CD4-positive, alpha-beta memory T cell (primary cell): ENCODE measurements at places on chromosomes 3 and 15. TPM values are rescaled to one million over a fixed set of nuclear protein-coding genes. Genes with fewer than 3 reads are reported as not detected.
A peak's percentile ranks its signal among the peaks of the same experiment; 100 is the strongest.

The IL20RB gene
- 1.4 TPM for polyA plus RNA-seq

DNA sequence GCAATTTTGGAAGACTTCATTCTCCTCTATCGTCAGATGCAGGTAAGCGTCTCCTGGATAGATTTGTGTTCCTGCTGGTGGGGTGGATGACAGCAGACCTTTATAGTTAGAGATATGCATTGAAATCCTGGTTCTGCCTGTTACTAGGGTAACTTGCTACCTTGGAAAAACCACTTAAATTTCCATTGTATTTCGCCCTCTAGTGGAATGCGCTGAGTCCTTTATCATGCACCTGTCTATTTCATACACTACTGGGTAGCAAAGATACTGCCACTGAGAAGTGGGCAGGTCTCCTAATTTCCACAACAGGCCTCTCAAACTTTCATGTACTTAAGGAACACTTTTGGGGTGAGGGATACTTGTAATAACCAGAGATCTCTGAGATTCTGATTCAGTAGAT lies 209.5 kb upstream of the SUCLG2 start:
- DNase-seq = no peak

DNA sequence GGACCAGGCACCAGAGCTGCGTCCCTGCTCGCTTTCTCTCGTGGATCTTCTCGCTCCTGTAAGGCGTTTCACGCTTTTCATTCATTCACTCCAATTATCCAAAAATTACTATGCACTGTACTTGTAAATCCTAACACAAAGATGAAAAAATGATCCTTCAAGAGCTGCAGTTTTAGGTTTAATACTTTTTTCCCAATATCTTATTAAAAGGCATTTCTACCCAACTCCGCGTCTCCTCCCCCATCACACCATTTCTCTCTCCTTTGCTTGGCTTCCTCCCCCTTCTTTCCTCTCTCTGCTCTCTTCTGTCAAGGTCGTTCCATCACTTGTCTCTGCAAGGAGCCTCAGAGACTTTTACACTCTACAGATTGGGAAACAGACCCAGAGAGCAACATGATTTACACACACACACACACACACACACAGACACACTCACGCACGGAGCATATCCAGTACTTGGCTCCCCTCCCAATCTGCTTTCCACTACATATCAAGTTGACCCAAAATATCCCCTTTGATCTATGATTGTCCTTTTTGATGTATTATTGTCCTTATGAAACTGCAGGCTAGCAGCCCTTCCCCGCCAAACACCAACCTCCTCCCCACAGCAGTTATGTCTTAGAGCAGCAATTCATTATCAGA lies 479 bp upstream of the CLDN1 start:
- DNase-seq = no peak

The SAMD7 gene
- polyA plus RNA-seq = not detected

The SERPINI1 gene
- polyA plus RNA-seq = 14.7 TPM

The SNX22 gene
- polyA plus RNA-seq = 0.32 TPM

GRCh38 chr3:55899887-55900286 lies 412.8 kb upstream of the WNT5A start:
- DNase-seq = no peak

GRCh38 chr3:69194431-69195165 lies 72.2 kb upstream of the LMOD3 start:
- DNase-seq = no peak

GRCh38 chr3:88195951-88196434 lies 46.2 kb downstream of the C3orf38 start:
- no peak for DNase-seq

The KIF23 gene
- not detected for polyA plus RNA-seq

The TAGLN3 gene
- not detected for polyA plus RNA-seq

GRCh38 chr3:158765518-158766205 lies 33.4 kb upstream of the RARRES1 start:
- no peak for DNase-seq

DNA sequence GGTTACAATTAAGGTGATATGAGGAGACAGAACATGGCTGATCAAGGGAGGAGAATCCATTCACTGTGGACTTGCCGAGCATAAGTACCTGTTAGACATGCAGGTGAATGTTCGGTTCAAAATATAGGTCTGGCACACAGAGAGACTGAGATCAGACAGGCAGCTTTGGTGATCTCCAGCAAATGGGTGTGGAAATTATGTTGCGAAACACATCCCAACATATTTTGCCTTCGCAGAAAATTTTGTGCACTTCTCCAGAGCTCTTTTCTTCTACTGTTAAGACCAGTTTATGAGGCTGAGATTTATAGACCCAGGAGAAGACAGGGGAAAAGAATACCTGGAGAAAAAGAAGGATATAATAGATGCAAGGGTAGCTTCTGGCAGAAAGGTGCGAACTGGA lies 183.2 kb downstream of the NEK10 start:
- DNase-seq = no peak

DNA sequence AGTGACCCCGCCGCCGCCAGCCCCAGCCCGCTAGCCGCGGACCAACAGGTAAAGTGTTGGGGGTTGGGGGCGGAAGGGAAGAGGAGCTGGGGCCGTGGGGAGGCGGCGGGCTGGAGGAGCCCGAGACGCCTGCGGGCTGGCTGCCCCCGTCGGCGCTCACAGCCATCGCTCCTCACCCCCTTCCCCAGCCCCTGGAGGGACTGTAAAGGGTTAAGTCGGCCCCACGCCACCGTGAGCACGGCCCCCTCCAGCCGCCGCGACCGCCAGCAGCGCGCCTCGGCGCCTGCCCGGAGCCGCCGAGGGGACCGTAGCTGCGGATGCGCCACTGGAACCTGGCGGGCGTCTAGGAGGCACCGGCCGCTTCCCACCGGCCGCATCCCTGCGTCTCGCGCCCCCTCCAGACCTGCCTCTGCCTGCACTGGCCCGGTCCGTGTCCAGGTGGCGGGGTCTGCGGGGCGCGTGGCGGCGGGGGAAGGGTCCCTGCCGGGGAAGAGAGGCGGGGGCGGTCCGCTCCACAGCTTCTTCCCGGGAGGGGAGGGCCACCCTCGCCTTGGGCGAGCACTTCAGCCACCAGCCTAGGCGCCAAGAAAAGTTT lies 522 bp downstream of the MED12L start:
- DNase-seq = peak; percentile 13

The TMEM44 gene
- polyA plus RNA-seq = 1.3 TPM

GRCh38 chr15:100098705-100099104 lies 243.1 kb downstream of the ADAMTS17 start:
- DNase-seq = no peak

GRCh38 chr3:30604093-30604492 lies 2.3 kb upstream of the TGFBR2 start:
- no peak for DNase-seq

The CHL1 gene
- polyA plus RNA-seq = not detected

- DNase-seq = no peak
These were observed 217.8 kb upstream of the ARHGEF26 start for GRCh38 chr3:153903430-153903829.

DNA sequence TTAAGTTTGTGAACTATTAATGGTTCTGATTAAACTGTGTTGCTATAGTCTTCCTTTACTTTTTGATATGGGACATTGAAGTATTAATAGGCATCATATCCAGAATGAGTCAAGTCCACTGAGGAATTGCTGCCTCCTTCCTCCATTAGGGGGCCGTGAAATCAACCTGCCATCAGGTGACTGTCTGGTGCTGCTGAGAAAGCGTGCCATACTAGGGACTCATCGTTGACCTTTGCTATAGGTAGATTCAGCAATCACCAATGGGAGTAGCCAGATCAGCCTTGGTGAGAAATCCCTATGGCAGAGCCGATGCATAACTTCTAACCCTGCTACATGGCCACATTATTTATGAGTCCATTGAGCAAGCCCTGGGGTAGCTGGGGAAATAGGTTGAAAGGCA lies 30.1 kb upstream of the SLC28A2 start:
- no peak for DNase-seq

The CD86 gene
- polyA plus RNA-seq = 0.31 TPM

GRCh38 chr3:137148917-137149316 lies 191.1 kb downstream of the IL20RB start:
- DNase-seq = no peak

The GPR176 gene
- polyA plus RNA-seq = not detected

GRCh38 chr3:13414040-13414729 lies 5.9 kb downstream of the NUP210 start:
- peak; percentile 78 for DNase-seq

DNA sequence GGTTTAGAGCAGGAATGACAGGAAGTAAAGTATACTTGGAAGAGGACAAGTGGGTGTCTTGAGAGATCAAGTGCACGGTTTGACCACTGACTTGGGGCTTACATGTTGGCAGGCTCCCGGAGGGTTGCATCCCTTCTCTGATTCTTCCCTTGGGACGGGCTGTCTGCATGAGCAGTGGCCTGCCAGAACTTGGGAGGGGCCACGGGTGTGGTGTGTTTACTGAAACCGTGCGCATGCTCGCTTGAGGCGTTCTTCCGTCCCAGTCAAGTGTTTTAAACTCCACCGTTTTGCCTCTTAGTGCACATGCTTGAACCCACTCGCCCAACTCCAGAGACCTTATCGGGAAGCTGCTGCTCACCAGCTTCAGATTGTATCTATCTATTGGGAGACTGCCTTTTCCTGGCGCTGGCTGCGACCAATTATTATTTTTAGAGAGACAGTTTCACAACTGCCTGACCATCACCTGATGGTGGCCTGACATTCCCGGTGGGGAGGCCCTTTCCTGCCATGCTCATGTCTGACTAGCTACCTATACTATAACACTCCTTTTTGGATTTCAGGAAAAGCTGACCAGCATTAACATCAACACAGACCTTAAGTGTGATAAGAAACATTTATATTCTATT lies 14.9 kb upstream of the C3orf22 start:
- DNase-seq = no peak

- DNase-seq = no peak
These were observed 23.6 kb upstream of the MTMR14 start for GRCh38 chr3:9625656-9626055.

GRCh38 chr3:179812096-179812382 lies 159.2 kb downstream of the USP13 start:
- DNase-seq = no peak

DNA sequence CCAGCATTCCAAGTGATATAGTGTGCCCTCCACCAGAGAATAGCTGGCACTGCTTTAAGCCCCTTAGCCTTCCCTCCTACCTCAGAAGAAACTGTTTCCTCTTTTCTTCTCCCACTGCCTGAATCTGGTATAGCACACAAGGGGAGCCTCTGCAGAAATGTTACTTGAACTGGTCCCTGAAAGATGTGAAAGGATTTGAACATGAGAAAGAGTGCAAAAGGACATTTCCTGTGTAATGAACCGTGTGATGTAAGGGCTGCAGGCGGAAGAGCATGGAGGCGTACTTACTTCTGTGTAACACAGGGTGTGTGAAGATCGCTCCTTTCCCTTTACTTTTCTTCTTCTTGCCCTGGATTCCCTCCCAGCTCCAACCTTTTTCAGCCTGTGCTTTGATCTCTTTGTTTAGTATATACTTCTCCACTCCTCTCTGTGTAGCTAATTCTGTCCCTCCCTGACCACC lies 8.4 kb downstream of the TMOD3 start:
- no peak for DNase-seq

- no peak for DNase-seq
These were observed 20.5 kb downstream of the CCR9 start for GRCh38 chr3:45906681-45907407.

DNA sequence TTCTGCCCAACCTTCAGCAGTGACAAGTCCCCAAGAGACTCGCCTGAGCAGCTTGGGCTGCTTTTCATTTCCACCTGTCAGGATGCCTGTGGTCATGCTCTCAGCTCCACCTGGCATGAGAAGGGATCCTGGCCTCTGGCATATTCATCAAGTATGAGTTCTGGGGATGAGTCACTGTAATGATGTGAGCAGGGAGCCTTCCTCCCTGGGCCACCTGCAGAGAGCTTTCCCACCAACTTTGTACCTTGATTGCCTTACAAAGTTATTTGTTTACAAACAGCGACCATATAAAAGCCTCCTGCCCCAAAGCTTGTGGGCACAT lies 3.5 kb downstream of the MYD88 start:
- DNase-seq = no peak

The P2RY12 gene
- polyA plus RNA-seq = not detected

DNA sequence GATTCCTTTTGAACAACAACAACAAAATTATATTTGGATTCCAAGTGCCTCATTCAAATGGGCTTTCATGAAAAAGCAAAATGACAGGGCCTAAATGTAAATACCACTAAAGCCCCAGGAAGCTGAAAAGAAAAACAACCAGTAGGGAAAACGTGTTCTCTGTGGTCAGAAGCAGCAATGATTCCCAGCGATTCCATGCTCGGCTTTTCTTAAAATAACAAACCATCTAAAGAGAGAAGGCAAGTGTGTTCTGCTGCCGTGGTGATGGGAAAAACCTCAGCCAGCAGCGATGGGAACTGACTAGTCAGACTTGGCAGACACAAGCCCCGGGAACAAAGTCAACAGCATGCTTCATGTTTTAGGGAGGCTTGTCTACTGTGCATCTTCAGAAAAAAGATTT lies 153.6 kb downstream of the TNIK start:
- DNase-seq = no peak

GRCh38 chr3:110180733-110181132 lies 843.4 kb upstream of the DPPA4 start:
- DNase-seq = no peak

GRCh38 chr3:182636646-182637045 lies 156.7 kb upstream of the ATP11B start:
- no peak for DNase-seq

- no peak for DNase-seq
These were observed 50.5 kb upstream of the KCNMB2 start for GRCh38 chr3:178485756-178486155.

DNA sequence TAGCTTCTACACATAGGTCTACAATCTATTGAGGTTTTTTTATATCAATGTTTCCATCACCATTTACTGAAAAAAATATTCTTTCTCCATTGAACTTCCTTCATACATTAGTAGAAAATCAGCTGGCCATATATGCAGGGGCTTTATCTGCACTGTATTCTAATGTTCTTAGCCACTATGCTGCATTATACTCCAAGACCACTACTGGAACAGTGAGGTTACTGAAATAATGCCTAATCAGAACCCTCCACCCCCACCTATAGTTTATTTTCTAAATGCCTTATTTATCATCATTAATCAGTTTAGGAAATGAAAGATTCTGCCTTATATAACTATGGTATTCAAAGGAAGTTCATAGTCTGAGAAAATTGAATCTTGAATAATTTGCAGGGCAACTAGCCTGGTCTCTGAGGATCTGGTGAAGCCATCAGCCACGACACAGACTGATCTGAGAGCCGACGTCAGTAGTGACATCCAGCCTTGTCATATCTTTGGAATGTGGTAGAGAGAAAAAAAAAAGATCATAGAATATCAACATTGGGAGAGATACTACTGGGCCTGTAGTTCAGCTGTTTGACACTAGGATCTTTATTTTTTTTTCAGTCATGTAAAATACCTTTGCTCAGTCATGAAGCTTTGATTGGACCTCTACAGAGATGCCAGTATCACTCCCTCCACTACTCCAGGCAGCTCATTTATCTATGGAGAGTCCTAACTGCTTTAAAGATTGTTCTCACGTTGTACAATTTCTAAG lies 66.6 kb downstream of the P3H2 start:
- no peak for DNase-seq

- DNase-seq = no peak
These were observed 45.7 kb upstream of the RAB6B start for GRCh38 chr3:133941415-133941821.

GRCh38 chr15:69185706-69186105 lies 25.3 kb downstream of the GLCE start:
- no peak for DNase-seq

- no peak for DNase-seq
These were observed 146.8 kb downstream of the PCCB start for GRCh38 chr3:136396916-136397315.
